ENCODE measurements at places on chromosomes 7 and 10. TPM values are rescaled to one million over a fixed set of nuclear protein-coding genes. Genes with fewer than 3 reads are reported as not detected.

GRCh38 chr10:103452506-103453230, 498 bp upstream of the CALHM2 start:
- DNase-seq: no peak

DNA sequence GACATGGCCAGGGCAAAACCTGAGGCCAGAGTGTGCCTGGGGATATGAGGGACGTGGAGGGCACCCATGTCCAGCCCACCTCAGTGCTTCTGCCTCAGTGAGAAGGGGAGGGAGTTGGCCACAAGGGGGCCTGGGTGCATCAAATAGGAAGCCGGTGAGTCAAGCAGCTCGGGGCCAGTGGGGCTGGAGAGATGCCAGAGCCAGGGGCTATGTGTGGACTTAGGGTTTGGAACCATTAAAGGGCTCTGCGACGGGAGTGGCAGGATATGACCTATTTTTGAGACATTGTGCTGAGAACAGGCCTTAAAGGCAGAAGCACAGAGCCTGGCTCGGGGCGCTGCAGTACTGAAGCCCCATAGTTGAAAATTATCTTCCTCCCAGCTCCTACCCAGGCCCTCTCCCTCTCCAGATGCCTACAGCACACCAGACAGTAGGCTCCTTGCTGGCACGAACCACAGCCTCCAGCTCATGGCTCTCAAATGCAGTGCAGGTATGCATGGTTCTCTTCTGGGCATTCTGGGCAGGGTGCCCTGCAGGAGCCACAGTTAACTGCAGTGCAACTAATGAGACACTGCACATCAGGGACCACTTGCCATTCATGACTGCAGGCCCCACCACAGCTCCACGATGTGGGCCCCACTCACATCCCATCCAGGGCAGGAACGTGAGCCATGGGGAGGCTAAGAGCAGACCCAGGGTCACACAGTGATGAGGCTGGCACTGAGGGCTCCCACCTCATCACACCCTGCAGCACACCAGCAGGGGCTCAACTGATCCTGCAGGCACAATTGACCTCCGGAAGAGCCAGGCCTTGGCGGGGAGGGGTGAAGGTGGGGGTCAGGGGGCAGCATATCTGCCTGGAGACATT, 7.2 kb upstream of the PGAM2 start:
- no peak for DNase-seq

GRCh38 chr7:23067271-23067670, 38.3 kb upstream of the KLHL7 start:
- DNase-seq: no peak

- no peak for DNase-seq
These were observed 136.6 kb upstream of the TARP start for GRCh38 chr7:38410056-38410455.

MINDY4 gene
- polyA plus RNA-seq: 11.0 TPM

DNA sequence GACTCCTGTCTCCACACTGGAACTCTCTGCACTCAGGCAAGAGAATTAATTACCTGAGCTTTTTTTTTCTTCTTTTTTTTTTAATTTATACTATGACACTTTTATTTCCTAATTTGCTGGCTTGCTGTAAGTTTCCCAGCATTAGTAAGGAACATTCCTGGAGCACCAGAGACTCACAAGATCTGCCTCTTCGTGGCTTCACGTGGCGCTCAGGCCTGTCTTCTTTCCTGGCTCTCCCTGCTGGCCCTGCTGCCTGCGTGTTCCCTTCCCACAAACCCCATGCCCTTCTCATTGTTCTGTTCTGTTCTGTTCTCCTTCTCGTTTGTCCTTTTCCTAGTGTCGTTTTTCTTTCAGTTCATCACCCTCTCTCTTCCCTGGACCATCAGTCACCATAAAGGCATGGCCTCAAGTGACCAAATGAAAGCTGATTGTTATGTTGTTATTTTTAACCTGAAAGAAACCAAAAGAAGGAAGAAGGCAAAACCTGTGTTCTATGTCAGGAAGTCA, 591.6 kb upstream of the PFKP start:
- no peak for DNase-seq

GRCh38 chr7:72538856-72539255, 126.7 kb upstream of the CALN1 start:
- DNase-seq: no peak

GRCh38 chr7:156456503-156457115, 184.0 kb upstream of the RNF32 start:
- no peak for DNase-seq

MEOX2 gene
- polyA plus RNA-seq: 4.5 TPM

ELMO1 gene
- 14.6 TPM for polyA plus RNA-seq

- no peak for DNase-seq
These were observed 181.6 kb upstream of the LRGUK start for GRCh38 chr7:133945497-133945896.

DNA sequence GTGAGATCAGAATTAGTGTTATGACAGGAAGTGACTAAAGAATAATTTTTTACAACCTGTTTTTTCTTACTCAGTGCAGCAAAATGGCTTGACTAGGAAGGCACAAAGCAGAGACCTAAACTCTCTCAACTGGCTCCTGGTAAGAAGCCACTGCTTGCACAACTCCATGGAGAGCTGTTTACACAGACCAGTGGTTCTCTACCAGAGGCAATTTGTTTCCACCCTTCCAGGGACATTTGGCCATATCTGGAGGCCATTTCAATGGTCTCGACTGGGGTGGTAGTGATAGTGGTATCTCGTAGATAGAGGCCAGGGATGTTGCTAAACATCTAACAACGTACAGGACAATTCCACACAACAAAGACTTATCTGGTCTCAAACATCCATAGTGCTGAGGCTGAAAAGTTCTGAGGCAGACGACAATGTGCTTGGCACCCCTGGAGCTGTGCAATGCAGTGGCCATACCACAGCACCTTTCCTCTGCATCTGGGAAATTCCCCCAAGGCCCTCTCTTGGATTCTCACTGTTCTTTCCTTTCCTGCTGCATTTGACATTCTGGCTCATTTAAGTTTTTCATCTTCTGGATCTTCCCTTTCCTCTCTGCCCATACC, 105.4 kb upstream of the LAMB4 start:
- no peak for DNase-seq

All from right renal pelvis (tissue), 4 donors.